Midbrain (tissue), 1 donor: ENCODE measurements at places on chromosomes 7 and 10.

GRCh38 chr10:78185693-78186055 is 152.0 kb downstream of the RPS24 start:
- peak; percentile 12 for DNase-seq

DNA sequence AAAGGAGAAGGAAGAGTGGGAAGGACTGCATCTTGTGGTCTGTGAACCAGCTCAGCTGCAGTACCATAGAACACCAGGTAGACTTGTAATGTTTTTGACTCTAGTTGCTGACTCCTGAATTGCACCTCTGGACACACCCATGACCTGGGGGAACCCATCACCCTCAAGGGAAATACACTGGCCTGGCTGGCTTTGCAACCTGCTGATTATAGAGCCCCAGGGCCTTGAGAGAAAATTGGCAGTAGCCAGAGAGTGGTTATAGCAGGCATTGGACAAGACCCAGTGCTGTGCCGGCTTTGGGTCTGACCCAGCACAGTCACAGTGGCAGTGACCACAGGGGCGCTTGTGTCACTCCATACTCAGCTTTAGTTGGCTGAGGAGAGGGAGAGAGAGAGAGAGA is 902.3 kb downstream of the GRID1 start:
- no peak for DNase-seq

DNA sequence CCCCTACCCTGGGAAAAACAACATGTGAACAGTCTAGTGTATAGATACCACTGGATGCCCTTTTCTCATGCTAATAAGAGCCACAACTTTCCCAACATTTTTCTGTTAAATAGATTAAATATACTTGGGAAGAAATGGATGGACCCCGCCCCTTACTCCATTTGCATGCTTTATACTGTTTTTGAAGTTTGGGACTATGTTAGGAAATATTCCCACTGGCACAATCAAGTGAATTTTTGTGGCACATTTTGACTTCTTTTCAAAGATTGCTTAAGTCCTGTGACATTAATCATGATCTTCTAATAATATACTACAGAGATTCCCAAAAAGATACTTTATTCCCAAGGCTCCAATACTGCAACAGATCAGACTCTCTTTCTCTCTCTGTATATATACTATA is 216.6 kb downstream of the TWIST1 start:
- no peak for DNase-seq

DNA sequence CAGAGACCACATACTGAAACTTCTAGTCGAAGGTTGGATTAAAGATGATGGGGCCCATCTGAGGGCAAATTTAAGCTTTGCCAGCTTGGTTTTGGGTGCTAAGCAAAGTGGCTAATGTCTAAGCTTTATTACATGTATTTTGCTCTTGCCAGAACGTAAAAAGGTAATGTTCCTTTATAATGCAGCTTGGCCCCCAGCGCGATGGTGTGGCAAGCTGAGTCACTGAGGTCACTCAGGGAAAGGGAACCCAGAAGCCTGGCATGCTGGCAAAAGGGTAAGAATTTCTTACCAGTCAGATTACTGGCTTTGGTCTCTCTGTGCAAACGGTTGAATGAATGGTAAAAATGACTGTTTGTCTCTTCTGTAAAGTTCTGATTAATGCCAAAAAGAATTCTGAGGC is 158.3 kb upstream of the KCND2 start:
- DNase-seq: no peak

DNA sequence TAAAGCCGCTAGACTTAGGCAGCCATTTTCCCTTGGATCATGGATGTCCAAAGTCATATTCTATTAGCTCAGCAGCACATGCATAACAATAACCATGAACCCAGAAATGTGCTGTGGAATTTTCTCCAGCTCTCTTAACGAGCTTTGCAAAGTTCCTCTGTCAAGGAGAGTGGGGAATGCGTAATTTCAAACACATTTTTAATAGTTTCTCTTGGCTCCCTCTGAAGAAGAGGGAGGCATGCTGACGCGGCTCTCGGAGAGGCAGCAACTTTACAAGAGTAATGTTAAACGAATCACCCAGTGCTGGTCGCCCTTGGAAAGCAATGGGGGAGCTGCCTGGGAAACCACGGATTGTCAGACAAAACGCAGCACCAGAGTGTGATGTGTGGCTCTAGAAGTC is 114.8 kb downstream of the RAB18 start:
- DNase-seq: no peak

- DNase-seq: no peak
Measured at GRCh38 chr7:155338632-155339320, 41.1 kb downstream of the INSIG1 start.

DNA sequence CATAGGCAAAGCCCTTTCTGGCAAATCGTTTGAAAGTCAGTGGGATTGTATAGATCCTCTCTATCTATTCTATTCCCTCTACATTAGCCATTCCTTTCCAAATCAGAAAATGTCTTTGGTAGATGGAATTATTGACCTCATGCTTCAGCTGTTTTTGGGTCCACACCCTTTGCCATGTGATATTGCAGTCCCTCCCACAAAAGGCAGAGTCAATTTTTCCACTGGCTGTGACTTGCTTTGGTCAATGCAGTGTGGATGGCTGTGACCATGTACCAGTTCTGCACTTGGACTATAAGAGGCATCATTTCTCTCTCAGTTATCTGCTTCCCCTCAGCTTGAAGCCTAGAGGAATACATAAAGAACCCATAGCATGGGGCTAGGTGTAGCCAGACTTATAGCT is 332.9 kb downstream of the PTEN start:
- DNase-seq: no peak

- no peak for DNase-seq
Measured at GRCh38 chr10:113506476-113506875, 46.4 kb upstream of the HABP2 start.

- DNase-seq: peak; percentile 60
Measured at GRCh38 chr10:1035201-1035600, 9.5 kb upstream of the IDI2 start.

DNA sequence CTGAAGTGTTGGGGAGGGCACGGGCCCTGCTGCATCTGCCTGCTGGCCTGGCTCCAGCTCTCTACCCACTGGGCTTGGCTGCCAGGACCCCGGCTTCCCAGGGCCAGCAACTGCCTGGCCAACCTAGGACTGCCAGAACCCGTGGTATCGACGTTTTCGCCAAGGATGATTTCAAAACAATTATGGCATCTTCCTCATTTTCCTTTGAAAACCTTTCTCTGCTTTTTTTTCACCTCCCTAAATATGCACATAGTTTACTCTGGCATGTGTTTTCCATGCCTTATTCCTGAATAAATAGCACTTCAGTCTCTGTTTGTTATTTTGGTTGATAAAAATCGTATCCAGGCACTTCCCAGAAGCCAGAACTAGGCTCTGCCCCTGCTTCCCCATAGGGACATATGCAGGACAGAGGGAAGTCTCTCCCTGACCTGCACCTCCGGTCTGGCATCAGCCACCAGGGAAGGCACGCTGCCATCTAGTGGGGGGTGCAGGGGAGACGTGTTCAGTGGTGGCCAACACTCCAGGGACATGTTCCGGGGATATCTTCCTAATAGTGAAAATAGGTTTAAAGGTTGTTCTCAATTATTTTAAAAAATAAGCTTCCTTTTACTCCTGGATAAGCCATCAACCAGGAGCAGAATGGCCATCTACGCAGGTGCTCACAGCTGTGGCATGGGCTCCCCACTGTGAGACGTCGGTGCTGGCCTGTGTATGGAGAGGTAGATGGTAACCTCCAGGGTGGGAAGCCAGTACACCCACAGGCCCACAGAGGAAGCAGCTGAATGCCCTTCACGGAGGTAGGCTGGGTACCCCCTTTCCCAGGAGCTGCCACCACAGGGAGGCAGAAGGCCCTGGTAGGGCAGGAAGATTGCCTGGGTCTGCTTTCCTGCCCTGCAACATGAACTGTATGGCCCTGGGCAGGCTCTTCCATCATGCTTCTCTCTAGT is 30.7 kb upstream of the ANTXRL start:
- DNase-seq: peak; percentile 43

DNA sequence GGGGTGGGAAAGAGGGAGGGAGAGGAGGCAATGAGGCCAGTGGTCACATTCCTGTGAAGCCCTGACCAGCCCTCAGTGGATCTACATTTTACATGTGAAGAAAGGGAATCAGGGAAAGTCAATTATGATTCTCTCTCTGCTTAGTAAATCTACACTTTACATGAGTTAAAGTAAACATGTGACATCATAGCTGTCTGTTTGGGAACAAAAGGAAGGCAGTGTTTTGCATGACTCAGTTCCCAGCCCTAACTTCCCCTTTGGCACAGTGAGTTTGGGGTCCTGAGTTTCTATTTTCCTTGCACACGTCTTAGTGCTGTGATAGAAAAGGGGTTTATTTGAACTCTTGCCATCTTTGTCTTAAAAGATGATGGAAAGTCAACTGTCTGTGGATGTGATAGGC is 615.1 kb downstream of the SDK1 start:
- DNase-seq: peak; percentile 17

DNA sequence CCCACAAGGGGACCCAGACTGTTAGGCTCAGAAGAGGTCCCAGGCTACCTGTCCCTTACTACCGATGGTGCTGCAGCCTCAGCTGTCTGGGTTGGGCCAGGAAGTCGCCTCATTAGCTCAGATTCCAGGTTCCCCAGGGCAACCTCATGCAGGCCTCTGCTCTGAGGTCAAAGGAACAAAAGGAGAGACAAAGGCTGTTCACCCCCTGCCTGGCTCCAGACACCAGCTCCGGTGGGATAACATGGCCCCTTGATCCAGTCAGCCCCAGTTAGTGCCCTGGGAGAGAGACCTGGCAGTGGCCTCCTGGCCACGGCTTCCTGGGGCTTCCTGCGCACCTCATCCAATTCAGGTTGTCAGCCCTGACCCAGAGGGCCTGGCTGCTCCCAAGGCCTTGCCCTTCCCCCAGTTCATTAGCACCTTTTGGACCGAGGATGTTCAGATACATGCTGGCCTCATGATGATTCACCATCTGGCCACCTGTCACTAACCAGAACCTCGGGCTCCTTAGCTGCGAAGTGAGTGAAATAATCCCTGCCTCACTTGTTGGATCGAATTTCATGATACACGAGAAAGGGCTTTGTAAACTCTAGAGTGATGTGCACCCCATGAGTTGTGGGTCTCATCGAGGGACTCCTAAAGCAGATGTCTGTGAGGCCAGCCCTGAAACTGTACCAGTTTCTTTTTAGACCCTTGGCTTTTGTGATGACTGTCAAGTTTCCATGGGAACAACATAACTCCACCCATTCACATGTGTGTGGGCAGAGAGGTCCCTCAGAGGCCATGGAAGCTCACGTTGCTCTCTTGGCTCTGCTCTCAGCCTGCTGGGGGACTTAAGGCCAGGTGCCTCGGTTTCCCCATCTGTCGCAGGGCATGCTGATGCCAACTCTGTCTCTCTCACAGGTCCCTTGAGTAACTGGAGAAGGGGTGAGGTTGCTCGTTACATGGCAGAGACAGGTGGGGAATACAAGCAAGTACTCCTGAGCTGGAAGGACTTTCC is 79.5 kb upstream of the PCBD1 start:
- no peak for DNase-seq

GRCh38 chr10:44756216-44756615 is 154.9 kb upstream of the TMEM72 start:
- DNase-seq: no peak

DNA sequence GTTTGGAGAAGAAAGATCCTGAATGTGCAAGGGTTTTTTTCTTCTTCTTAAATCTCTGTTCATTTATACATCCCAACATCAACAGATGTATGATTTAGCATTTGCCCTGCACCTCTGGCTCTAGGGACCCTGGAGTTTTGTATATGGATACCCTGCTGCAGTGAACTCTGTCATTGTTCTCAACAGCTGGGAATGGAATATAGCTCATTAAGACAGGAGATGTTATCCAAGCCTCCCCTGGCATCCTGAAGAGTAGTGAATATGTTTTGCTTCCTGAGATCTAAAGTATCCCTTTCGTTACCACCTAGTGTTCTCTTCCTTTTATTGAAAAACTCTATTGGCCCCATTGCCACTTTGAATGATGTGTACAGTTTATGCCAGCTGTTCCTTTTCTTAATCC is 275.9 kb downstream of the EXOC4 start:
- DNase-seq: no peak

GRCh38 chr10:49735161-49735560 is 27.0 kb downstream of the OGDHL start:
- no peak for DNase-seq

DNA sequence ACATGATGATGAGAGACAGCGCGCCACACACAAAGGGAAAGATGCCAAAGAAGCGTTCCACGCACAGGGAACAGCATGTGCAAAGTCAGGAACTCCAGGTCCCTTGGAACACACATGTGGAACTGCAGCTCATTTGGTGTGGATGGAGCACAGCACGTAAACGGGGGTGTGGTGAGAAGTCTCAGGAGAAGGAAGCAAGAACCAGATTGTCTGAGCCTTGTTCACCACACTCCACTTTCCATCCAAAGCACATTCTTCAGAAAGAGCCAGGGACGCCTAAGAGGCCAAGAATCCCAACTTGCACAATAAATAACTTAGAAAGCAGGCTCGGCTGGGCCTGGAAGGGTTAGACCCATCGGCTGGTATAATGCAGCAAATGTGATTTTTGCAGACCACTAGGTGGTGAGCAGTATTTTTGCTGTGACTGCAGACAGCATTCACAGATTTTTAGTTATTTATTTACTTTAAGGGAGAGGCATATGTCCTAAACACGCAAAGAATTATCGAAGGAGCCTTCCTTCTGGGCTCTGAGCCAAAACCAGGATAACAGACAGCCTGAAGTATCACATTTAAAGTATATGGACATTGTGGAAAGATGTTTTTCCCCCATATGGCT is 27.9 kb upstream of the ASCC1 start:
- DNase-seq: peak; percentile 70

DNA sequence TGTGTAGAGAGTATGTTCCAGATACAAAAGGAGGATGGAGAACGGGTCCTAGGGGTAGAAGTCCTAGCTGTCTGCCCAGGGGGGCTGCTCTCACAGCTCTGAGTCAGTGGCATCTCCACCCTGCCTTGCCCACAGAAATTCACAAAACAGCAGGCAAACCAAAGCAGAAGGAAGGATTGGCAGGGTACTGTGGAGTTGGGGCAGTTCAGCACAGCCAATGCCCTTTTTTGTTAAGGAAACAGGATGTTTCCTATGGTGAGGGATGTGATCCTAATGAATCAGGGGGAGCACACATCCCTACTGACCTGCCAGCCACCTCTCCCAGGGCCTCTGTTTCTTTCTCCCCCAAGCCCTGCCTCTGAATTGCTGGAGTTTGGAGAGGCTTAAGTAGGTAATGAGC is 457.6 kb downstream of the PLXNA4 start:
- no peak for DNase-seq

GRCh38 chr7:130150587-130150986 is 54.6 kb downstream of the TMEM209 start:
- no peak for DNase-seq
